ENCODE measurements at places on chromosomes 12 and 14. TPM values are rescaled to one million over a fixed set of nuclear protein-coding genes. Genes with fewer than 3 reads are reported as not detected.

GRCh38 chr12:22287101-22287500, 47.4 kb downstream of the ST8SIA1 start:
- no peak for DNase-seq

Gene ACRBP
- total RNA-seq: 0.74 TPM

GRCh38 chr14:101583006-101583714, 21.9 kb downstream of the DIO3 start:
- DNase-seq: no peak

DNA sequence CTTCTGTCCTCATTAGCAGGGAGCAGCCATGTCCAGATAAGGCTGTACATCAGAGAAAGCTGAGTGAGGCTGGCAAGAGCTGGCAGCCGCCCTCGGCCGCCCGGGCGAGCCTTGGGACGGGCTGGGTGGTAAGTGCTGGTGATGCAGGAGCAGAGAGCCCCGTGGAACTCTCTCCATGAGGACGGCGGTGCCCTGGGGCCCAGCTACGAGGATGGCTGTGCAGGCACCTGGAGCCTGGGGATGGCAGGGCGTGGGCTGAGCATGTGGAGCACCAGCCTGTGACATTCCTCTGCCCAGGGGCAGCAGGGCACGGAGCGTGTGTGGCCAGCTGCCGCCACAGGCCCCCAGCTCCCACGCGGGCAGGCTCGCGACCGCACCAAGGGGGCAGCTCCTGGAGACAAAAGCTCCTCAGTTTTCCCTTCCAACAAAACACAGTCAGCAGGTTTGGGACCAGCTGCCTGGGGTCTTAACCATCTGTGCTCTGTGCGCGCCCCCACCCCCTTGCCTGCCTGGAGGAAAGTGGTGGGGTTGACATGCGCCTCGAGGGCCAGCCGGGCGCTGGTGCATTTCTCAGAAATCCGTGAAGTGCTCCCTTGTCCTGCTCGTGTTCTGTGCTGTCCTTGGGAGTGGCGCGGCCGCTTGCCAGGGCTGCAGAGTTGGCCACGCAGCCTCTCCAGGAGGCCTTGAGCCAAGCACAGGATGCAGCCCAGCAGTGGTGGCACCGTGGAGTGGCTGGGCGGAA, 21.4 kb downstream of the PACS2 start:
- no peak for DNase-seq

DNA sequence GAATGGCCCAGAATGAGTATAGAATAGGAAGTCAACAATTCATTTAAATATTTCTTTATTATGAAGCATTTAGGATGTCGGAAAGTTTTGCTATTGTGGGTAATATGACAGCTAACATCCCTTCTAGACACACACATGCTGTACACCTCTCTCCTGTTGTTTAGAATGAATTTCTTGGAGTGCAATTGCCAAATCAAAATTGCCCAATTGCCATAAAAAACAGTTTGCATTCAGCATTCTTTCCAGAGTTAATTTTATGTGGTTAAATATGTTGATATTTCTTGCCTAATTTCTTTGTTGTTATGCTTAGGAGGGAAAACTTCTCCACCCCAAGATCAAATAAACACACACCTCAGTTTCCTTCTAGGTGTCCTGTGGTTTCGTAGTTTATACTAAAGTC, 16.9 kb upstream of the SMCO2 start:
- no peak for DNase-seq

DNA sequence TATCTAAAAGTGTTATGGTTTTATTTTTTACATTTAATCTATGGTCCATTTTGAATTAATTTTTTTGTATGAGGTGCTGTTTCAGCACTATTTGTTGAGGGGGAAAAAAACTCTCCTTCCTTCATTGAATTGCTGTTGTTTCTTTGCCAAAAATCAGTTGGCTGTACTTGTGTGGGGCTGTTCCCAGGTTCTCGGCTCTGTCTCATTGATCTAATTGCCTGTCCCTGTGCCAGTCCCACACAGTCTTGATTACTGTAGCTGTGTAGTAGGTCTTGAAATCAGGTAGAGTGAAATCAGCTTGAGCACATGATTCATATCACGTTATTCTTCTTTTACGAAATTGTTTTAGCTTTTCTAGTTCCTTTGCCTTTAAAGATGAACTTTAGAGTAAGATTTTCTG, 109.7 kb downstream of the ADGRD1 start:
- no peak for DNase-seq

Gene TEX52
- not detected for total RNA-seq
